ENCODE measurements at places on chromosomes 7 and 10.

DNA sequence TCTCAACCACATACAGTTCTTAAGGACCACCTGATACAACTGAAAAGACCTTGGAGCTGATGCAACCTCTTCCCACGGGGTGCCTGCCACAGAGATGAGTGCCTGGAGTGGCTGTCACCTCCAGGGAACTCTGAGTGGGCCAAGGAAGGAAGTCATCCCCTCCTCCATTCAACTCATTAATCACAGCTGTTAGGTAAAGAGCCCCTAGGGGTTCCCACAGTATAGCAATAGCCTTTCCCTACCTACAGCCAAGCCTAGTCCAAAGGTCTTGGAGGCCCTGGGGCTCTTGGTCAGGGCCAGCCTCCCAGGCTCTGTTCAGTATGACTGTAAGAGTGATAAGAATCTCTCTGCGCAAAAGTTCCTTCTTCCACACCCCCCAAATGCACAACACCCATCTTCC lies 70.4 kb upstream of the NFE2L3 start:
- H3K4me1 ChIP-seq: no peaks in the 10 kb centered on the region
- H3K36me3 ChIP-seq: no peaks in the 10 kb centered on the region
- DNase-seq: no peak
- no peak overlapping the region for H3K4me3 ChIP-seq

GRCh38 chr10:114396464-114396863 lies 7.8 kb downstream of the AFAP1L2 start:
- no peak overlapping the region for H3K4me3 ChIP-seq
- no peaks in the 10 kb centered on the region for H3K36me3 ChIP-seq
- H3K4me1 ChIP-seq: no peaks in the 10 kb centered on the region
- H3K27ac ChIP-seq: no peak overlapping the region
- peaks cover 25% of the 10 kb centered on the region for H3K27me3 ChIP-seq

DNA sequence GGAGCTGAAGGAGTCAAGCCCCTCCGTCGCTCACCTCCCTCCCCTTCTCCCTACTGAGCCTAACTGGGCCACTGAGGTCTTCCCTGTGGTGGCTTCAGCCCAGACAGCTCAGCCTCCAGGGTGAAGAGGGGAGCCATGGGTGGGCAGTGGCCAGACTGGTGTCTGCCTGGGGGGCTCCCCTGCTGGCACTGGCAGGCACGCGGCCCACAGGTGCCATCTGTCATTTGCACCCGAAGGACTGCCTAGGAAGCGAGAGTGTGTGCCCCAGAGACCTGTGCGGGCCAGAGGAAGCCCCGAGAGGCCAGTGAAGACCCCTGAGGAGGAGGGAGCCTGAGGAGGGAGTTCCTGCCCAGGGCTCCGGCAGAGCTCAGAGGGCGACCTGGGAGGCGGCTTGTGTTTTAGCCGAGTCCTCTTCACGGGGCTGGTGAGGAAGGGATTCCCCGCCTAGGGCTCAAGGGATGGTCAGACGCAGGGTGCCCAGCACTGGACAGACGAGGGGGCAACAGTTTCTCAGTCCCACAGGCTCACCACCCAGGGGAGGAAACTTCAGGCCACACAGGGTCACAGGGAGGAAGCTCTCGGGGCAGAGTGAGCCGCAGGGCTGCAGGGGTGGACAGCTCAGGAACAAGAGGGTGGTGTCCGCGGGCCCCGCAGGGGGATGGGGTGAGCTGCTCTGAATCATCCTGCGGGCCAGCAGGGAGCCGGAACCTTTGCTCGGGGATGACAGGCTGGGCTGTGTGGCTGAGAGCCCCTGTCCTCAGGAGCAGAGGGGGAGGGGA lies 76.2 kb upstream of the PPP2R2D start:
- no peaks in the 10 kb centered on the region for H3K36me3 ChIP-seq
- peaks cover 2% of the 10 kb centered on the region for H3K27me3 ChIP-seq
- H3K4me1 ChIP-seq: no peaks in the 10 kb centered on the region
- H3K27ac ChIP-seq: no peak overlapping the region

- no peak overlapping the region for H3K4me3 ChIP-seq
- H3K36me3 ChIP-seq: no peaks in the 10 kb centered on the region
- no peaks in the 10 kb centered on the region for H3K27me3 ChIP-seq
- no peak overlapping the region for H3K27ac ChIP-seq
- H3K4me1 ChIP-seq: peaks cover 2% of the 10 kb centered on the region
- DNase-seq: no peak
Observed at GRCh38 chr7:47102331-47102841, 479.5 kb downstream of the TNS3 start.

DNA sequence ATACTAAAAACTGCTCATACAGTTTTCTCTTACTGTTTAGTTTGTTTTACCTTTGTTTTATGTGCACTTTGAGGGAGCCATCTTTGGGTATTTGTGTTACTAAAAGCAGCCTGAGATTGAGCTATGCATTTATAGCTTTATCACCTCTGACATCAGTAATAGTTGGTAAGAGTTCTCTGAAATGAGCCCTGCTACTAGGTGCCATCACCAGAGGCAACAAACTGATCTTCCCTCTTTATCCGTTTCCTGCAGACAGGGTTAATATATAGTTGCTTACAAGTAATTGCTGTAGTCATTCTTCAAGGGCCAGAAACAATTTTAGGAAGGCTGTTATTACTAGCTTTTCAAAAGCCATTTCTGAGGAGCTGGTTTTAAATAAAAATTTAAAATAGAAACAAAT lies 49.1 kb downstream of the KIF20B start:
- no peaks in the 10 kb centered on the region for H3K4me1 ChIP-seq
- no peaks in the 10 kb centered on the region for H3K27me3 ChIP-seq
- peak overlapping the region; percentile 38 for H3K27ac ChIP-seq
- no peak for DNase-seq
- H3K36me3 ChIP-seq: peaks cover 13% of the 10 kb centered on the region

- H3K27ac ChIP-seq: peak overlapping the region; percentile 91
- H3K36me3 ChIP-seq: peaks cover 12% of the 10 kb centered on the region
- H3K27me3 ChIP-seq: no peaks in the 10 kb centered on the region
- H3K4me3 ChIP-seq: no peak overlapping the region
- H3K4me1 ChIP-seq: peaks cover 53% of the 10 kb centered on the region
Observed at GRCh38 chr10:119371704-119372663, 164.6 kb downstream of the GRK5 start.

GRCh38 chr10:103534621-103535498 lies 41.4 kb downstream of the NEURL1 start:
- H3K36me3 ChIP-seq: peaks cover 3% of the 10 kb centered on the region
- no peak overlapping the region for H3K27ac ChIP-seq
- no peak for DNase-seq

DNA sequence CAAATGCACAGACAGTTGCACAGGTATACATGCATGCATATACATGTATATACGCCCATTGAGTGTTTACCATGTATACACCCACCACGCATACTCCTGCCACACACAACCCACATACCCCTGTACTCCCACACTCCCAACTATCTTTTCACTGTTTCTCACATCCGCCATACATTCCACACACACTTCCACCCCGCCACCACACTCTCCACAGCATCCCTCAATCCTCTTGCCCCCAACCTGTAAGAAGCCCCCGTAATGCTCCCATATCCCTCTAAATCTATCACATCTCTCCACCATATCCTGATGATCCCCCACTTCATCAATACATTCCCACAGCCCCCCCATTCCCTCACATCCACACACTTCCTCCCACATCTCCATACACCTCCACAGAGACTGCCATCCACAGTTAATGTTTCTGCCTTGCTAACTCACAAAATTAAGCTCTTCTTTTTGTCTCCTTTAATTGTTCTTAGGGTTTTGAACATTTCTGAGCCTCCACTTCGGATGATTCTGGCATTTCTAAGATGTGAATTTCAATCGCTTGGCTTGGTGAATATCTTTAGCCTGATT lies 47.4 kb downstream of the GPR158 start:
- no peaks in the 10 kb centered on the region for H3K27me3 ChIP-seq
- H3K4me3 ChIP-seq: no peak overlapping the region
- H3K4me1 ChIP-seq: no peaks in the 10 kb centered on the region
- no peak for DNase-seq
- no peaks in the 10 kb centered on the region for H3K36me3 ChIP-seq
- H3K27ac ChIP-seq: no peak overlapping the region

DNA sequence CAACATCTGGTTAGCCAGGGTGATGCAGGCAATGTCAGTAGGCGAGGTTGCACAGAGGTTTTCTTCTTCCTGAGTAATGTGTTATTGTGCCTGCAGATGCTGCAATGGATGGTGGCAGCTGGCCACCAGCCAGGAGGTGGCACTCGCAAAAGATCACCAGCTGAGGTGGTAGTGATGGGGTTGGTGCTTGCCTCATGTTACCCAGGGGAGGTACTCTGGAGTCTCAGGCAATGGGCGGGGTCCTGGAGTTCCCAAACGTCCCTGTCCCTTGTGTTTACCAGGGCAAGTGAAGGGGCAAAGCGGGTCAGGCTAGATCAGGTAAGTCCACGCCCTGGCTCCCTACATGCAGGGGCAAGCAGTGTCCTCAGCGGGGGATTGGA lies 21.1 kb downstream of the CLRN3 start:
- H3K36me3 ChIP-seq: peaks cover 1% of the 10 kb centered on the region
- H3K4me3 ChIP-seq: no peak overlapping the region
- no peak for DNase-seq
- H3K4me1 ChIP-seq: peaks cover 2% of the 10 kb centered on the region
- no peak overlapping the region for H3K27ac ChIP-seq
- peaks cover 9% of the 10 kb centered on the region for H3K27me3 ChIP-seq

DNA sequence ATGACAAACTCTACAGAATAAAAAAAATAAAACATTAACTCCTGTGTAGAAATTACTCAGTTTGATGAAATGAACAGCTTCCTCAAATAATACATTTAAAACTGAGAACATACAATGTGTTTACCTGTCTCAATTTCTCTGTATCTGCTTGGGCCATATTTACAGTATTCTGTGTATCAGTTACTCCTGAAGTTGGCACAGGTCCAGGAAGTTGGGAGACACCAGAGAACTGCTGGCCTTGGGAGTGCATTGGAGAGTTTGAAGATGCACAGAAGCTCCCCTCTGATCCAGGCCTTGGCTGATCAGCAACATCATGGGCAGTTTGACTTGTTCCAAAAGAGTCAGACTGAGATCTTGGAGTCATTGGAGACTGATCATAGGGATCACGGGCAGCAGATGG lies 155.1 kb downstream of the GALNT11 start:
- H3K36me3 ChIP-seq: peaks cover 46% of the 10 kb centered on the region
- peak overlapping the region; percentile 19 for H3K27ac ChIP-seq
- H3K27me3 ChIP-seq: no peaks in the 10 kb centered on the region
- no peak for DNase-seq
- no peak overlapping the region for H3K4me3 ChIP-seq
- H3K4me1 ChIP-seq: peaks cover 17% of the 10 kb centered on the region

GRCh38 chr10:104038958-104039752 lies 46.5 kb downstream of the COL17A1 start:
- H3K36me3 ChIP-seq: no peaks in the 10 kb centered on the region
- H3K4me3 ChIP-seq: no peak overlapping the region
- no peak for DNase-seq
- H3K27me3 ChIP-seq: peaks cover 2% of the 10 kb centered on the region
- peaks cover 4% of the 10 kb centered on the region for H3K4me1 ChIP-seq

DNA sequence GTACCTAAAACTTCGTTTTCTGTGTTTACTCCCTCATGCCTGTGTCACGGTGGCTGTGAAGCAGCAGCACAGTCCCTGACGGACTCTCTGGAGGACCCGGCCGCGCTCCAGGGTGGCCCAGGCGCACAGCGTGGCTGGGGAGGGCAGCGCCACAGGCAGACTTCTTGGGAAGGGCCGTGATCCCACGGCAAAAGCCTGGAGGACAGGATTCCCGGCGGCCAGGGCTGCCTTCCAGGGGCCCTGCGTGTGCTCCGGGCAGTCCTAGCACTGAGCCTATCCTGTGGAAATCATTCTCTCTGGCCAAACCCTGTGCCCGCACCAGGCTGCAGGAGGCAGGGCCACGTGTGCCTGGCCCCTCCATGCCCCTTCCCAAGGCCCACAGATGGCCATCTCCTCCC lies 244.2 kb downstream of the MAD1L1 start:
- DNase-seq: no peak
- no peak overlapping the region for H3K4me3 ChIP-seq
- H3K36me3 ChIP-seq: peaks cover 5% of the 10 kb centered on the region
- peaks cover 3% of the 10 kb centered on the region for H3K4me1 ChIP-seq

DNA sequence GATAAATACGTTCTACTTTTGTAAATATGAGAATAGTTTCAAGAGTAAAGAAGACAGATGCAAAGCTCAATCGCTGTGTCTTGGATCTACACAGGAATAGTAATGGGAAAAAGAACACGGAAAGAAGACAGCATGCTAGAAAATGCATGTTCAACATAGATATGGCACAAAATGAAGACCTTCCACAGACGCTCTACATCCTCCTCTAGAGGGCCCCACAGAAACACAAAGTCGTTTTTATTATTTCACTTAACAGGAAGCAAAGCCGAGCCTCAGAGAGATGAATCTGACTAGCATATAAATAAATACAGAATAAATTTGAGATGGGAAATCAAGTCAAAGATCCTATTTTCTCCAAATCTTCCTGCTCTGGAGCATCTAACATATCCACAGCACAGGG lies 292.6 kb downstream of the PARD3 start:
- H3K36me3 ChIP-seq: no peaks in the 10 kb centered on the region
- H3K4me1 ChIP-seq: no peaks in the 10 kb centered on the region
- H3K4me3 ChIP-seq: no peak overlapping the region
- H3K27ac ChIP-seq: no peak overlapping the region
- H3K27me3 ChIP-seq: no peaks in the 10 kb centered on the region

DNA sequence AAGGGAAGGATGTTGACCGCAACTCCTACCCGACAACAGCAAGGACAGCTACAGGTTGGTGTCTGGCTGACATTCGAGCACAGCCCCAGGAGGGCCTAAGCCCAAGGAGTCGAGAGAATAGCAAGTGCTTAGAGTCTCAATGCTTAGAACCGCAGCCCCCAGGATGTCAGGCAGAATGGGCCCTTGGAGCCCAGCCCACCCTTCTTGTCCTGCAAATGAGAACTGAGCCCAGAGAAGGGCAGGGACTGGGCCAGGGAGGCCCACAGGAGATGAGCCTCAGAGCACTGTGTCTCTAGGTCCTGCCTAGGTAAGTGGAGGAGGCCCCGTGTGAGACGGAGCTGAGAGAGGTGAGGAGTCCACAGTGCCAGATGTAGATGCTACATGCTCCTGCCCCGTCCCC lies 173.3 kb upstream of the ZMIZ1 start:
- DNase-seq: no peak
- peaks cover 14% of the 10 kb centered on the region for H3K27me3 ChIP-seq
- no peak overlapping the region for H3K4me3 ChIP-seq
- H3K4me1 ChIP-seq: no peaks in the 10 kb centered on the region
- no peak overlapping the region for H3K27ac ChIP-seq

GRCh38 chr10:62460393-62460792 lies 86.2 kb downstream of the ZNF365 start:
- H3K27me3 ChIP-seq: no peaks in the 10 kb centered on the region
- H3K4me3 ChIP-seq: no peak overlapping the region
- H3K4me1 ChIP-seq: peaks cover 20% of the 10 kb centered on the region
- no peak overlapping the region for H3K27ac ChIP-seq
- no peaks in the 10 kb centered on the region for H3K36me3 ChIP-seq

Measured in memory B cell (primary cell).